NCI-H1436 treated with DMSO at 0.1 percent for 48 hours (cell line): ENCODE measurements at places on chromosomes 12 and 14.

GRCh38 chr14:66076176-66076575 is 410.0 kb upstream of the CCDC196 start:
- DNase-seq, result no peak

DNA sequence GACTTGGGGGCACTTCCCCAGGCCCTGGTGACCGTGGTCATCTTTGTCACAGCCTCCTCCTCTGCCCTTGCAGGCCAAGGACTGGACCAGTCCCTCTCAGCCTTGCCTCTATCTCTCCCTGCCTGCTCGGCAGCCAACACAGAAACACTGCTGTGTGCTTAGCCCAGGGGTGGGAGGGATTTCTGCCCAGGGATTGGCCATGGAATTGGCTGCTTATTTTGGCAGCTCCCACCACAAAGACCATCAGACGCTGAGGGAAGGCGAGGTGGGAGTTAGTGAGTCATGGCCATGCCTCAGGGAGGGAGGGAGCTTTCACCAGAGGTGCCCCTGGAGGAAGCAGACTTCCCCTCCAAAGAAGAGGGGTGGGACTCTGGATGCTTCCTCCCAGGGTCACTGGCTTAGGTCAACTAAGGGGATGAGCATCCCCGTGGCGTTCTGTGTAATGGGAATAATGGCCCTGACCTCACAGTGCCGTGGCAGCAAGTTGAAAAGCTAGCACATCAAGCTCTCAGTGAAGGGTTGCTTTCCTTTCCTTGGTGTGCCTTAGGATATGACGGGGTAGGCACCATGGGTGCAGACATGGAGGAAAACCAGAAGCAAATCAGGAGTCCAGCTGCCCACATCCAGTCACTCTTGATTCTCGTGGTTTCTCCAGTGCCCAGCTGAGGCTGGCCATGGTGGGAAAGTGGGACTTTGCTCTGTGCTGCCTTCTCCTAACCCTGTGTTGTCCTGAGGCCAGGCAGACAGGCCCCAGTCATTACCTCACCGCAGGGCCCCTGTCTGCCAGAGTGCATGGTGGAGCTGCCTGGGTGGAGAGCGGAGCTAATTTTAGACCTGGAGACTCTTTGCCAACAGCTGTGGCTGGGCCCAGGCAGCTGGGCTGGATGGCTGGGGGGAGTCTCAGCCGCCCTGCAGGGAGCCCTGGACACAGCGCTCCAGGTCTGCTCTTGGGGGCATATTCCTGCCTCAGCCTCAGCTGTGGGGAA is 21.4 kb downstream of the B4GALNT3 start:
- DNase-seq, result no peak

GRCh38 chr14:93102141-93102540 is 13.6 kb downstream of the ITPK1 start:
- no peak for DNase-seq

DNA sequence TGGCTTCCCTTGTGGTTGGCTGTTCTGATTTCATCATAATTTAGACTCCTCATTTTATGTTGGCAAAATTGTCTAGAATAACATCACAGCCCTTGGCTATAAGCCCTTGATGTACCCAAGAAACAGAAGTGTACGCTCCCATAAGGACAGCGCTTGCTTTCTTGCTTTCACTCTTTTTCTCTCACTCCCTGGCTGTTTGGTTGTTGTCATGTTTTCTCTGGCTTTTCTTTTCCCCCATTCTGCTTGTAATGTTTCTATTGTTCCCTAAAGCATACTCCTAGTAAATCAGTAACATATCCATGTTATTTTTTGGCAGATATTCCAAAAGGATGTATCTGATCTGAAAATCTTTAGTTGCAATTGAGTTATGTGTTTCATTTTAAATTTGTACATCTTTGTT is 530.5 kb downstream of the NOVA1 start:
- no peak for DNase-seq

GRCh38 chr12:48764521-48764920 is 24.4 kb downstream of the ADCY6 start:
- no peak for DNase-seq

DNA sequence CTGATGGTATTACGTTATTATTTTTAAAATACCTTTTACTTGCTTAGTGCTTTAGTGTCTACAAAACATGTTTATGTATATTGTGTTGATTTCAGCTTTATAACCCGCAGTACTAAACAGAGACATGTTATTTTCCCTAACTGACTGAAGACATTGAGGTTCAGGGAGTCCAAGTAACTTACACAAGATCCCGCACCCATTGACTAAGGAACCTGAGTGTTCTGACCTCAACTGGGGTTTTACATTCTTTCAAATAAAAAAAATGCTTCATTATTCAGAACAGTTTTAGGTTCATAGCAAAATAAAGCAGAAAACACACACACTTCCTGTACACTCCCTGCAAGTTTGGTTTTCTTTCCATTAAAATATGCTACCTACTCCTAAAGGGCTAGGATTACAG is 60.4 kb upstream of the METAP2 start:
- DNase-seq, result no peak

- no peak for DNase-seq
Observed at GRCh38 chr12:24905431-24905830, 43.5 kb downstream of the BCAT1 start.

DNA sequence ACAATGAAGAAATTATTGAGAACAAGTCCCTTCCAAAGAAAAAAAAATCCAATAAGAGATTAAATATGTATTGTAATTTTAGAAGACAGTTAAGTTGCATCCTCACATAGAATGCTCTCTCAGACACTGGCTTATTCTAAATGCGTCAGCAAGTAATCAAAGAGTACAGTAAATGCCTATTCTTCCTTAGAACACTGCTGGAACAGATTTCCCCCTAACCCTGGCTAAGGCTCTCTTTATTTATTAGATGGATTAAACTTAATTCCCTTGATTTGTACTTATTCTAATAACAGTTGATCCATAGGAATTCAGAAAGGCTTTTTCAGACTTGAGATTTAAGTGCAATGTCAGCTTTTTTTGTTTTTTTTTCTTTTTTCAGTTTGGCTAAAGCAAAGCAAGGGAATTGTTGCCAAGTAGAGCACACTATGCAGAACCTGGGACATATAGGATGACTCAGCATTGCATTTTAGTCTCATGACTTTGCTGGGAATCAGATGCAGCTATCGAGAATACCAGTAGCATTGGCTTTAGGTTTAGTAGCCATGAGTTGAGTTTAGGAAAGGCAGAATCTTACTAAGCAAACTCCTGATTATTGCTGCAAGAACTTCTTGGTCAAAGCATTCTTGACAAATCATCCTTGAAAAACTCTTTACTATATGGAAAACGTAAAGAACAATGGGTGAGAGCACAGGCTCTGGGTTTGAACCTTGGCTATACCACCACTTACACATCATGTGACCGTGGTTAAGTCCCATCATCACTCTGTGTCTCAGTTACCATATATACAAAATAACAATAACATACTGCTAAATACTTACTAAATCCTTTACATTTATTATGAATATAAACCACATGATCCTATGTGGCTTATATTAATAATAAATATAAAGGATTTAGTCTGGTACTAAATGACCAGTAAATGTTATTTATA is 26.7 kb downstream of the MED21 start:
- DNase-seq, result no peak
